ENCODE measurements at places on chromosomes 12 and 14. TPM values are rescaled to one million over a fixed set of nuclear protein-coding genes. Genes with fewer than 3 reads are reported as not detected.

The COX8C gene
- not detected for total RNA-seq

The SIRT4 gene
- 1.2 TPM for total RNA-seq

The LRRC10 gene
- total RNA-seq: not detected

The SLC17A8 gene
- total RNA-seq: not detected

The TRIM9 gene
- 3.9 TPM for total RNA-seq

The NTF3 gene
- total RNA-seq: 3.5 TPM

DNA sequence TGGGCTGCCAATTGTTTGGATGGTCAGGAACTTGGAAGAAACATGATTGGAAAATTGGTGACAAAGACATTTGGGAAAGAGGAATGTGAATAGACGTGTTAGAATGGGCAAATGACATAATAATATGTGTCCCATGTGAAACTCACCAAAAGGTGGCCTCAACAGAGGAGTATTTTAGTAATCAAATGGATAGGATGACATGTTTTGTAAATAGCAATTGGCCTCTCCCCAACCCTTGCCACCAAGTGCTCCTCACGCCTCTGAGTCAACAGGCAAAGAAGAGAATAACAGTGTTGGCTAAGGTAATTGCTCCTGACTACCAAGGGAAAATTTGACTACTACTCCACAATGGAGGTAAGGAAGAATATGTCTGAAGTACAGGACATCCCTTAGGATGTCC, 81.4 kb downstream of the ATXN7L3B start:
- H3K27me3 ChIP-seq: no peaks in the 10 kb centered on the region
- no peak overlapping the region for H3K4me3 ChIP-seq
- no peak overlapping the region for H3K27ac ChIP-seq
- no peak for DNase-seq
- H3K4me1 ChIP-seq: no peaks in the 10 kb centered on the region

GRCh38 chr14:64746298-64747250, 42.4 kb downstream of the PLEKHG3 start:
- H3K27me3 ChIP-seq: no peaks in the 10 kb centered on the region
- peak overlapping the region; percentile 64 for H3K27ac ChIP-seq
- no peak for DNase-seq
- H3K36me3 ChIP-seq: no peaks in the 10 kb centered on the region
- no peak overlapping the region for H3K4me3 ChIP-seq

GRCh38 chr12:53499266-53500141, at the start of gene MAP3K12:
TSS of gene MAP3K12 (minus strand) at chr12:53499458. CDS start at chr12:53487391, 12,067 bp downstream.
- H3K36me3 ChIP-seq: no peaks in the 10 kb centered on the region
- peak; percentile 76 for DNase-seq
- peak within 1 kb of the TSS; percentile 68 for H3K4me3 ChIP-seq
- no peaks in the 10 kb centered on the region for H3K27me3 ChIP-seq
- no peaks in the 10 kb centered on the region for H3K4me1 ChIP-seq
- peak within 1 kb of the TSS; percentile 99 for H3K27ac ChIP-seq

GRCh38 chr12:112734859-112735695, 56.5 kb upstream of the RPH3A start:
- H3K36me3 ChIP-seq: no peaks in the 10 kb centered on the region
- H3K4me3 ChIP-seq: no peak overlapping the region
- no peaks in the 10 kb centered on the region for H3K27me3 ChIP-seq
- no peaks in the 10 kb centered on the region for H3K4me1 ChIP-seq

- no peak overlapping the region for H3K4me3 ChIP-seq
- DNase-seq: no peak
- no peaks in the 10 kb centered on the region for H3K27me3 ChIP-seq
- H3K27ac ChIP-seq: no peak overlapping the region
- no peaks in the 10 kb centered on the region for H3K4me1 ChIP-seq
- H3K36me3 ChIP-seq: no peaks in the 10 kb centered on the region
These were observed 68.6 kb upstream of the GALNT9 start for GRCh38 chr12:132397934-132398385.
